ENCODE measurements at places on chromosomes 1 and 21.

GRCh38 chr1:109623601-109624161 is 4.0 kb downstream of the AMPD2 start:
- no peak for DNase-seq

GRCh38 chr1:159930216-159930615 is 4.9 kb upstream of the TAGLN2 start:
- DNase-seq: no peak

DNA sequence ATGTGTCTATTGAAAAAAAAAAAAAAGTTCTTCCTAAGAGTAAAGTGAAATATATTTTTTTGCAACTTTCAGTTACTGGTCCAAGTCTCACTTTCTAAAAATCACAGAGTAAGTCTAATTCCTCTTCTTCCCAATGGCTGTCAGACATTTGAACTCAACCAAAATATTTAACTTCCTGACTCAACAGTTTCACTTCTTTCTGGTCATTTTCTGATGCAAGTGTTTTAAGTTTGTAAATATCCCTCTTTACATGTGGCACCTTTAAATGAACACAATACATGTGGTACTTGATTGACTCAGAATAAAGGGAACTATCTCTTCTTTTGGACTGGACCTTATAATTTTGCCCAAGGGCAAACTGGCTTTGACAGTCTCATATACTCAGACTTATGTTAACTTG is 76.7 kb downstream of the ASH1L start:
- no peak for DNase-seq

GRCh38 chr1:81660286-81660685 is 140.4 kb upstream of the ADGRL2 start:
- no peak for DNase-seq

DNA sequence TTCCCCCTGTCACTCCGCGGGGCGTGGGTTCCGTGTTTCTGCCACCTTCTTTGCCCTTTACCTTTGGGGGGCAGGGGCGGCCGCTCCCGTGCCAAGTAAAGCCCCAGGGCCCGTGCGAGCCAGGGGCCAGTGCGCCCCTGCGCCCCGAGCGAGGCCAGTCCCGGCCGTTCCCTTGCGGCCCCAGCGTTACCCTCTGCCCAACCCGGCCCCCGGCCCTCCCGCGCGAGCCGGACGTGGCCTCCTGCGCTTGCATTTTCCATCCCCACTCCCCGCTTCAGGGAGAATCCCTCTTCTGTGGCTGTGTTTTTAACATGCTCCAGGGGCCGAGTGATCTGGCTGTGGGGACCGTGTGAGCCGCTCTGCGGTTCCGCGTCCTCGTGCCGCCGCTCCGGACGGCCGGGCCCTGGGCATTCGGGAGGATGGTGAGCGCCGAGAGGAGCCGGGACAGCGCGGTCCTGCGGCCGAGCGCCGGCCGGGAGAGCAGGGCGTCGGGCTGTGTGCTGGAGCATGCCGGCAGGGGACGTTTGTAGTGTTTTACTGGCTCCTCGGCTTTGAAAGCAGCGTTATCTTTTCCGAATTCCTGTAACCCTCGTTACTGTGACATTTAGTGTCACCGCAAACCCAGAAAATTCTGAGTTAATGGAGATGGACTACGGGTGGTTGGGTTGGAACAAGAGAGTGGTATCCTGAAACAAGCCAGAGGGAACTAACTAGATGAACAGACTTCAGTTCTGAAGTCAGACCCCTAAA is 1.0 kb downstream of the GALNT2 start:
- DNase-seq: no peak

- DNase-seq: peak; percentile 50
These were observed 162.4 kb upstream of the POU3F1 start for GRCh38 chr1:38208716-38209632.

GRCh38 chr1:82034812-82035211 is 234.1 kb downstream of the ADGRL2 start:
- no peak for DNase-seq

DNA sequence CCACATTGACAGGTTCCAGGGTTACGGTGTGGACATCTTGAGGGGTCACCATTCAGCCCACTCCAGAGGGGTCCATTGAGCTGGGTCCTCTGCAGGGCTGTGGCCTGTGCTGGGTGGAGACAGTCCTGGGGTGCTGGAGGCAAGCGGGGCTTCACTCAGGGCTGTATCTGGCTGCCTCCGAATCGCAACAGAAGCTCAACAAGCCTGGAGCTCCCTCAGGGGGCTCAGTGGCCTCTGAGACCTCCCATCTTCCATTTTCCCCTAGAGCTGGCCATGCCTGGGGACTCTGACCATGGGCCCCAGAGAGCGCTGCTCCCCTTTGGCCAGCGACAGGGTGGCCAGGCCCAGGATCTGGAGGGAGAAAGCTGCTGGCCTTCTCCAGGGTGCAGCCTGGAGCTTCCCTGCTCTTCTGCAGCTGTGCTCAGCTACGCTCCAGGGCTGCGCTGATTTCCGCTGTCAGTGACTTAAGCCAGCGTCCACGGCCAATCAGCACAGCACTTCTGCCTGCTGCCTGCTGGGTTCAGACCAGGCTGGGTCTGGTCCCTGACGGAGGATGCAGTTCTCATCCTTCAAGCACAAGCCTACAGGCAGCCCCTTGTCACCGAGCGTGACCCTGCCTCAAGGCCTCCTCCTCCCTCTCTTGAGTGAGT is 45.0 kb upstream of the ADARB1 start:
- DNase-seq: no peak

- DNase-seq: no peak
These were observed 174.3 kb downstream of the DAB1 start for GRCh38 chr1:57249511-57249910.

- DNase-seq: no peak
These were observed 317.6 kb downstream of the DPYD start for GRCh38 chr1:97603218-97603617.

- no peak for DNase-seq
These were observed 48.7 kb downstream of the TNN start for GRCh38 chr1:175116210-175116798.

GRCh38 chr1:3868464-3869006 is 11.3 kb downstream of the DFFB start:
- DNase-seq: no peak

DNA sequence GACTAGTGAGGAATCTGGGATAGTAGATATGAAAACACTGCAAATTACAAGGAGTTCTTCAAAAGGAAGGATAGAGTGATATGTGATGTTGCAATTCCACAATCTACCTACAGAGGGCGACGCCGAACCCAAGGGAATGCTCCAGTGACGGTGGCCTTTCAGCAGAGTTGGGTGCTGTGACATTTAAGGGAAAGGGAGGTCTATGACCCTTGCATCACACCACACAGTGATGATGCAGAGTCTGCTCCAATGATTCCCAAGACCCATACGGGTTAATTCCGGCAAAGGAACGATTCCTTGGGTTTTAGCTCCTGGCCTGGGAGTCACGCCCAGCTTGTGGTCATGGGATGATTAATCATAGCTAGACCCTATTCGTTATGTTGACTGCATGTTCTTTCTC is 123.0 kb upstream of the IGSF21 start:
- DNase-seq: no peak

GRCh38 chr21:44653656-44654575 is 543 bp downstream of the KRTAP12-4 start:
- DNase-seq: no peak

GRCh38 chr1:224745394-224745793 is 129.3 kb downstream of the CNIH3 start:
- DNase-seq: no peak

GRCh38 chr1:226779561-226779960 is 40.5 kb upstream of the ITPKB start:
- DNase-seq: no peak

- no peak for DNase-seq
These were observed 16.5 kb downstream of the PTCH2 start for GRCh38 chr1:44826375-44827196.
